Activated naive CD4-positive, alpha-beta T cell treated with Interleukin-2 at 50 U/mL for 16 hours (primary cell): ENCODE measurements at places on chromosomes 1 and 21.
A peak's percentile ranks its signal among the peaks of the same experiment; 100 is the strongest.

- DNase-seq = no peak
Measured at GRCh38 chr1:16478091-16478490, 36.0 kb downstream of the RNU1-1 start.

- no peak for DNase-seq
Measured at GRCh38 chr1:30968220-30968971, 59.8 kb upstream of the SDC3 start.

GRCh38 chr1:167856711-167857418, 57.1 kb downstream of the ADCY10 start:
- no peak for DNase-seq

DNA sequence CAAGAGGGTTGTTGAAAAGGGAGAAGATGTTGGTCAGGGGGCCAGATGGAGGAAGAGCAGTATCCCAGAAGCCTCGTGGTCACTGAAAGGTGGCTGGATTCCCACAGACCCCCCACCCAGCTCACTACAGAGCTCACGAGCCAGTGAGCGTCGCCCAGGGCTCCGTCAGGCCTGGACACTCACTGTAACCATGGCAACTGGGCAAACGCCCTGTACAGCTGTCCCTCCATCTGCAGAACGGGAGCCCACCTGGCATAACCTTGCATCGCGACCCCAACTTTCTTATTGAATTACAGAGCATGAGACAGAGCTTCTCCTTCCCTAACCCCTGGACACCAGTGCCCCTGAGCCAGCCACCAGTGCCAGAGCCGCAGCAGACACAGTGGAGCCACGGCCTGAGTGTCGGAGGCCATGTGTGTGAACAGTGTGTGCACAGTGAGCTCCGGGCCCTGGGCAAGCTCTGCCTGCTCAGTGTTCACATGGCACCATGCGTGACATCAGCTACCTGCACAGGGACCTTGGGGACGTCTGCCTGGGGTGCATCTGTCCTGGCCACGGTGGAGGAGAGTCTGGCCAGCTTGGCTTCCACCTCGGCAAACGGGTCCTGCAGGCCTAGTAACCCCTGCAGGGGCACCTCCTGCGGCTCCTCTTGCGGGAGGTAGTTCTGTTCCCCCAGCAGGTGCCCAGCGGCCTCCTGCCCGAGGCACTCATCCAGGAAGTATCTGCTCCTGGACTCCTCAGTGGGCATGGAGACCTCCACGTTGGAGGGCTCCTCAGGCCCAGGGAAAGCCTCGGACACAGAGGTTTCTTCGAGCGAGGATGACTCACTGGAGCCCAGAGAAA, 25.9 kb upstream of the DDOST start:
- no peak for DNase-seq

GRCh38 chr1:209703834-209704504, 677 bp upstream of the HSD11B1 start:
- peak; percentile 12 for DNase-seq

DNA sequence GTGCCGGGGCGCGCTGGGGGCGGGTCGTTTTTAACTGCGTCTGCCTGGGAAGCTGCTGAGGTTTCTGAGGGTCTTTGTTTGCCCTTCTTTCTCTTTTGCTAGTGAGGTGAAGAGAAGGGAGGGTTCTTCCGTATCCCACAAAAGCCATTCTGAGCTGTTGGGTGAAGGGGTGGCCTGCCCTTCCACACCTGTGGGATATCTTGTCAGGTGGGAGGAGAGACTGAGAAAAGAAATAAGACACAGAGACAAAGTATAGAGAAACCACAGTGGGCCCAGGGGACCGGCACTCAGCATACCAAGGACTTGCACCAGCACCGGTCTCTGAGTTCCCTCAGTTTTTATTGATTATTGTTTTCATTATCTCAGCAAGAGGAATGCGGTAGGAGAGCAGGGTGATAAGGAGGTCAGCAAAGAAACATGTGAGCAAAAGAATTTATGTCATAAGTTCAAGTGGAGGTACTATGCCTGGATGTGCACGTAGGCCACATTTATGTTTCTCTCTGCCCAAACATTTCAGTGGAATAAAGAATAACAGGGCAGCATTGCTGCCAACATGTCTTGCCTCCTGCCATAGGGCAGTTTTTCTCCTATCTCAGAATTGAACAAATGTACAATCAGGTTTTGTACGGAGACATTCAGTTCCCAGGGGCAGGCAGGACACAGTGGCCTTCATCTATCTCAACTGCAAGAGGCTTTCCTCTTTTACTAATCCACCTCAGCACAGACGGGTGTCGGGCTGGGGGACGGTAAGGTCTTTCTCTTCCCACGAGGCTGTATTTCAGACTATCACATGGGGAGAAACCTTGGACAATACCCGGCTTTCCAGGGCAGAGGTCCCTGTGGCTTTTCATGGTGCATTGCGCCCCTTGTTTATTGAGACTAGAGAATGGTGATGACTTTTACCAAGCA, 972 bp downstream of the PGBD2 start:
- DNase-seq = no peak

DNA sequence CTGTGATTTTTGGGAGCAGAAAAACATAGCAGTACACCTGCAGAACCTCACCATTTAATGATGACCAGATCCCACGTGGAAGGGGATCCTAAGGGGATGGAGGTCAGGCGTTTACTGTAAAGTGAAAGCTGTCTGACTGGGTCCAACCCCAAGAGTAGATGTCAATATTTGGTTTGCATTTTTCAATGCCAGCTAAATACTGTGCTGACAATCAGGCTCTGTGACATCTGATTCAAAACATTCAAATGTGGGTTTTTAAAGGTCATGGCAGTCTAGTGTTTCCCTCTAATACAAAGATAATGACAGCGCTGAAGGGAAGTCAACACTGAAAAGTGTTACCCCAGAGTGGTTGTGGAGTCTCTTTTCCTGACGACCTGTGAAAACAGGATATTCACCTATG, 68.1 kb downstream of the SPAG17 start:
- no peak for DNase-seq
